ENCODE measurements at places on chromosomes 4 and X. TPM values are rescaled to one million over a fixed set of nuclear protein-coding genes. Genes with fewer than 3 reads are reported as not detected.

Gene EMCN
- 0.43 TPM for total RNA-seq

Gene EDA2R
- total RNA-seq, result 5.6 TPM

Gene CT45A3
- not detected for total RNA-seq

Gene PPARGC1A
- 21.4 TPM for total RNA-seq
